Hematopoietic multipotent progenitor cell treated with erythropoietin and hydrocortisone succinate and interleukin-3 and kit ligand, for 15 days (in vitro differentiated cells): ENCODE measurements at places on chromosomes 7 and 10.

GRCh38 chr7:28706584-28706983, 251.5 kb downstream of the TRIL start:
- no peak for DNase-seq

DNA sequence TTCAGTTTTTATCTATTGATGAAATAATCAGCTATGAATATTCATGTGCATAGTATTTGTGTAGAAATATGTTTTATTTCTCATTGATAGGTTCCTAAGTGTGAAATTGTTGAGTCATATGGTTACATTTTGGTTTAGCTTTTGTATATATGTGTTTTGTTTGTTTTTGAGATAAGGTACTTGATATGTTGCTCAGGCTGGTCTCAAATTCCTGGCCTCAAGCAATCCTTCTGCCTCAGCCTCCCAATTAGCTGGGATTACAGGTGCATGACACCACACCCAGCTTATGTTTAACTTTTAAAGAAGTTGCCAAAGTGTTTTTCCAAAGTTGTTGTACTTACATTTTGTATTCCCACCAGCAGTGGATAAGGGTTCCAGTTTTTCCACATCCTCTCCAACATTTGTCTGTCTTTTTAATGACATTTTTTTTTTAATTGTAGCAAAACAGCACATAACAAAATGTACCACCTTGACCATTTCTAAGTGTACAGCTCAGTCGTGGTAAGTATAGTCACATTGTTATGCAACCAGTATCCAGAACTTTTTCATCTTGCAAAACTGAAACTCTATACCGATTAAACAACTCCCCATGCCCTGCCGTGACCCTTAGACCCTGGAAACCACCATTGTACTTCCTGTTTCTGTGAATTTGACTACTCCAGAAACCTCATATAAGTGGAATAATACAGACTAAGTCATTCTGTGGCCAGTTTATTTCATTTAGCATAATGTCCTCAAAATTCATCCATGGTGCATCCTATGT, 12.6 kb upstream of the UBE2D1 start:
- DNase-seq: no peak

DNA sequence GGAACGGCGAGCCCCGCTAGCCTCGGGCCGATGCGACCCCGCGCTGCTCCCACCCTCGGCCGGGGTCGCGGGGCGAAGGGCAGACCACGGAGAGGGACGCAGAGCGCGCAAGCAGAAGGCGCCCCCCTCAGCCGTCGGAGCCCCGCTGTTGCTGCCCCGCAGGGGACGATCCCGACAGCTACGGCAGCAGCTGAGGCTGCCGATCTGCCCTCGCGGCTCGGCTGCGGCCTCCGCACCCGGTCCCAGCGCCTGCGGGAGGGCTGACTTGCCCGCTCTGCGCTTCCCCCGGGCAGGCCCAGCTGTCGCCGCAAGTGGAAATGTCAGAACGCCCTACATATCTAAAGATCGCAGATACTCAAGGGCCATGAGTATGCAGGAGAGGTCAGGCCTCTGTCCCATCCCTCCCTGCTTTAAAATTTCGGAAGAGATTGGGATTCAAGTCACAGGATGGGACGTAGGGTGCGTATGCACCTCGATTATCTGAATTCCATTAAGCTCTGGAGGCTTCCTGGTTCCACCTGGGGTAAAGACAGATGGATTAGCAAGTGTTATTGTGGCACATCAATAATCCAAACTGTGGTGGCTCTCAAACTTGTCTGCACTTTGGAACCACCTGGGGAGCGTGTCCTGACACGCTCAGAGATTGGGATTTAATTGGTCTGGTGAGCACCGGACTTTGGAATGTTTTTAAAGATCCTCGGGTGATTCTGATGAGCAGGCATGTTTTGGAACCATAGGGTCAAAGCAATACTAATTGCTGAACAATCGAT, at the start of gene CRPPA:
CRPPA (minus strand) TSS at position 206 of the 770 bp plus-strand sequence. CDS start 216 bp downstream, outside the sequence.
- peak; percentile 30 for DNase-seq

GRCh38 chr10:62866451-62866850, 50.3 kb upstream of the EGR2 start:
- DNase-seq: no peak

DNA sequence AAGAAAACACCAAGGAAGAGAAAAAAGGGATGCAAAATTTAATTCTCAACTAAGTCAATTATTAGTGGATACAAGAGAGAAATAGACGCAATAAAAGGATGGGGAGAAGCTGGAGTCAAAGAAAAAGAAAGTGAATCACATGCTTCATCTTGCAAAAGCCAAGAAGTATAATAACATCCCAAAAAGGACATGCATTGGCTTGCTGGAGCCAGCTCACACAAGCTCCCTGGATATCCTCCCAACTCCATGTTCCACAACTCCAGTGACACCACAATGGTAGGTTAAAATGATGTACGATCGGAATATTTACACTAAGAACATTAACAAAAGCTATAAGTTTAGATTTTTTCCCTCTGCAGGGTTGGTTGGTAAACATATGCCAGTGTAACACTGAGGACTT, 72.4 kb downstream of the MACC1 start:
- no peak for DNase-seq

DNA sequence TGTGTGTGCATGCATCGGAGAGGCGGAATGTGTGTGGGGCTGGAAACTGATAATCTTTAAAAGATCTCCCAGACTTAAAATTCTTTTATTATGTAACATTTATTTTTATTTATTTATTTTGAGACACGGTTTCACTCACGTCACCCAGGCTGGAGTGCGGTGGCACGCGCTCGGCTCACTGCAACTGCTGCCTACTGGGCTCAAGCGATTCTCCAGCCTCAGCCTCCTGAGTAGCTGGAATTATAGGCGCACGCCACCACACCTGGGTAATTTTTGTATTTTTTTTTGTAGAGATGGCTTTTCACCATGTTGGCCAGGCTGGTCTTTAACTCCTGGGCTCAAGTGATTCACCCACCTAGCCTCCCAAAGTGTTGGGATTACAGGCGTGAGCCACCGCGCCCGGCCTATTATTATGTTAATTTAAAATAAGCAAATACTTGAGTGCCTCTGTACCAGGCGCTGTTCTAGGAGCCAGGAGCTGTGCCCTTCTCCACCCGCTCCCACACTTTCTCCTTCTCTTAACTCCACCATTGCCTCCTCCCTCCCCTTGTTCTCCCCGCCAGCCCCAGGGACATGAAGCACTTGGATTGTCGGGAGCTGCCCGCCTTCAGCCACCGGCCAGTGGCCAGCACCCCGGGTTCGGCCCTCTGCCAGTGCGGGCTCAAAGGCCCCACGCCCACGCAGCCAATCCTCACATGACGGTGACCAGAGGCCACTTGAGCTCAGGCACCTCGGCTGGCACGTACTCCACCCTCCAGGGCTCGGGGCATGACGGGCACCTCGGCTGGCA, 163.6 kb downstream of the DNAJB6 start:
- no peak for DNase-seq

- no peak for DNase-seq
Observed at GRCh38 chr7:156494960-156495359, 145.6 kb upstream of the RNF32 start.

GRCh38 chr10:68180490-68180889, 51.4 kb downstream of the ATOH7 start:
- no peak for DNase-seq

- DNase-seq: no peak
Observed at GRCh38 chr10:3480281-3480989, 304.6 kb downstream of the KLF6 start.

DNA sequence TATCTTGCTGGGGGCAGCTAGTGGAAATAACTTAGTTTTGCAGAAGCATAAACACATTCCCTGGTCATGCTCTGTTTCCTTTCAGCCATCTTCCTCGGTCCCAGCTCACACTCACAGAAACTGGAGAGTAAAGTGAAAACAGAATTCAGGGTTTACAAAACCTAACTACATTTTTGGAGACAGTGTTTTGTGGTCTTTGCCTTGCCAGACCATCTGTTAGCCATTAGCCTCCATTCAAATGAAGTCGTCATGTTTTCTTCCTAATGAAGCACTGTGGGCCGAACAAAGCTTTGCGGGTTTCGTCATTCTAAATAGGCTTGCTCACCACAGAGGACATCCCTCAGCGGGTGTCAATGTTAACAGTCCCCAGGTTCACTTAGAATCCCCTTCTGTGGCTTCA, 214.6 kb upstream of the TMEM72 start:
- no peak for DNase-seq

DNA sequence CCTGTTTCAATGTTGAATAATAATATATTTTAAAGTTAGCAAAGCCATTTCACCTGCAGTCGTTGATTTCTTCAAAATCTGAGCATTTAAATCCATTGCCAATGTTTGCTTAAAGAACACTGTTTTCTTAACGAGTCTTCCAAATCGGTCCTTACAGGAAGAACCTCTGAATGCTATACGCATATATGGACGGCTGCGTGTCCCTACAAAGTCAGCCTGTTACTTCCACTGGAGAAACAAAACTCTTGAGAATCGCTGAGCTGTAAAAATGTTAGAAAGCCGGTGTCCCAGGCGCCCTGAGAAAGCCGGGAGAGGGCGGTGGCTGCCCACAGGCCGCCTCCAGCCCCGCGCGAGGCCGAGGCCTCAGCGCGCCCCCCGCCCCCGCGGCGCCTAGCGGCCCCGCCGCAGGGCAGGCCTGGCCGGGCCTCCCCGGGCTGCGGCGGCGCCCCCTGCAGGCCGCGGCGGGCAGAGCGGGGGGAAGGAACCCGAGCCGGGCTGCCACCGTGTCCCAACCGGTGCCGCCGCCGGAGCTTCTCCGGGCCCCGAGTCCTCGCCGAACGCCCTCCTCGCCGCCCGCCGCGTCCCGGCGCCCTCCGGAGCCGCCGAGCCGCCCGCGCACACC, at the start of gene FHIP2A:
FHIP2A (plus strand) TSS at position 488 of the 622 bp plus-strand sequence. CDS start 299 bp downstream, outside the sequence.
- DNase-seq: peak; percentile 84

DNA sequence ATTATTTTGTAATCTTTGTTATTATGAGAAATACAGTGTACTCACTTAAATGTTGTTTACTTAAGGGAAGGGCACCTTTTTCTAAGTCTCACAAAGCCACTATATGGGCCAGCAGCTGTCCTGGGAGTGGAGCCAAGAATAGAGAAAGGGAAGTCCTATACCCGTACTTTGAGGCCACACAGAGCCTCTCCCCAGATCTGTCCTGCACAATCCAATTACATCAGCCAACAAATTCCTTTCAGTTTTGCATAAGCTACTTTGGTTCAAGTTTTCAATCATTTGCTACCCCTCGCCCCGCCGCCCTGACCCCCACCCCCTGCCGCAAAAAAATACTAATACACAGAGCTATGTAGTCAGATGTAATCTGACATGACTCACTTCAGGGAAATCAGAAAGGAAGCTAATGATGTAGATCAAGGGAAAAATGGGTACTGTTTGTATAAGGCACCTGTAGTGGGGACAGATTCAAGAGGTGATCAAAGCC, 297.4 kb upstream of the NEBL start:
- DNase-seq: no peak

- no peak for DNase-seq
Observed at GRCh38 chr7:27640884-27641574, 21.7 kb downstream of the HIBADH start.

DNA sequence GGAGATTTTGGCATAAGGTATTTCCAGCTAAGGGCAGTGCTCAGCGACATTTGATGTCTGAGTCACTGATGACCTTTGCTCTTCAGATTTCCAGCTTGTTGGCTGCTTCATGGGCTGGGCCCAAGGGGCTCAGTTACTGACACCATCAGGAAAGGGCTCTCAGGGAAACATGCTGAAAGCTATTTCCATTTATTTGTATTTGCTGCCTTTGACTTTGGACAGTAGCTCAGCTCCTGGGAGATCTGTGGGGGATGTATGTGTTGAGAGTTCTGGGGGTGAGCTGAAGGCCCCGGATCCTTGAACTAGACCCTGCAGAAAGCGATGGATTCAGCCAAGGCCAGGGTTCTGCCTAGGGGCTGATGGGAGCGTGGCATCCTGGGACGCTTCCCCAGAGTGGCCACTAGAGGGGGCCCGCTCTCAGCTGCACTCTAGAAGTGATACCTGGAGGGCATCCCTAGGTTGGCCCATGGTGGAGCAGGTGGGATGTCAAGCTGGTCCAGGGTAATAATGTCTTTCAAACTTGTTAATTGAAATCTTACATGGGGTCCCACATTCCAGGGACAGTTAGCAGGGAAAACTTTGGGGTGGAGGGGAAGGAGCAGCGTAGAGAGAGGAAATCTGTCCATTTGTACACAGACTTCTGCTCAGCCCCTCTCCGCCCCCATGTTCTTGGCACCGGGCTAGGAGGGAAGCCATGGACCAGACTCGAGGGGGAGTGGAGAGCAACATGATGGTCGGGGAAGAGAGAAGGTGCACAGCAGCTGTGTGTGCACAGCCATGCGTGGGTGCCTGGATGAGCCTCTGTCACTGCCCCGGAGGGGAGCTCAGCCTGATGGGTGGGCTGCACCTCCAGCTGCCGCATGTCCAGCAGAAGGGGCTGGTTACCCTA, 3.0 kb upstream of the BTBD16 start:
- peak; percentile 41 for DNase-seq

DNA sequence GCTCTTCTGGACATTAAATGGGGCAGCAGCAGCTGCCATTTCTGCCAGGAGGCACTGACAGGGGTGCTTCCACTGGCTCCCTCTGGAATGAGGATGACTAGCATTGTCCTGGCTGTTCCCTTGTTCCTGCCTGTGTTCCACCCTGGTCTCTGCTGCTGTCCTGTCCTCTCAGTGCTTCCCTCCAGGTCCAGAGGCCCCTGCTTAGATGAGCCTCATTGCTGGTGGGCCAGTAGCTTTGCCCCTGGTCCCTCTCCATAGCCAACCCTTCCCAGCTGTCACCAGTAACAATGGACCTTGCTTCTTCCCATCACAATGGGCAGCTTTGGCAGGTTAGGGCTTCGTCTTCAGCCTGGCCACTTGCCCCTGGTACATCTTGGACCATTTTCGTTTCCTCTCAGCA, 561.1 kb downstream of the TCERG1L start:
- DNase-seq: no peak

- DNase-seq: no peak
Observed at GRCh38 chr10:21514129-21514817, 11.2 kb downstream of the SKIDA1 start.

- DNase-seq: no peak
Observed at GRCh38 chr10:71382757-71383156, 14.0 kb upstream of the CDH23 start.

GRCh38 chr10:77157248-77158019, 480.2 kb downstream of the KCNMA1 start:
- no peak for DNase-seq

- no peak for DNase-seq
Observed at GRCh38 chr7:16416289-16417282, 4.8 kb downstream of the CRPPA start.

- DNase-seq: no peak
Observed at GRCh38 chr7:137798073-137798763, 48.6 kb downstream of the DGKI start.

GRCh38 chr7:117010375-117011133, 57.3 kb downstream of the ST7 start:
- DNase-seq: no peak

DNA sequence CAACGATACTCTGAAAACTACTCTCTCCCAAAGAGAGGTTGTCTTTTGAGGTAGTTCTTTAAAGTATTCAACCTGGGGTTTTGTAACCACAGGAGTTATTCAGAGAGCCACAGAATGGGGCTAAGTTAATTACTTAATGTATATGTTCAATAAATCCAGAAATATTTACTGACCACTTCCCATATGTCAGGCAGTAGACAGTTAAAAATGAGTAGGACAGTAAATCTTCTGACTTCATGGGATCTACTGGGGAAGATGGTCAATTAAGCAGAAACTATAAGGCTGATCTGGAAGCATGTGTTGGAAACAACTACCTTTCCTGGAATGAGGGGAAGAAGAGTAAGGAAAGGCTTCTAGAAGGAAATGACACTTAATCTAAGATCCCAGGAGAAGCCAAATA, 167.7 kb downstream of the MAGI2 start:
- DNase-seq: no peak
